ENCODE measurements at places on chromosomes 1 and 21. TPM values are rescaled to one million over a fixed set of nuclear protein-coding genes. Genes with fewer than 3 reads are reported as not detected.

Gene ADAMTS5
- 0.40 TPM for total RNA-seq

DNA sequence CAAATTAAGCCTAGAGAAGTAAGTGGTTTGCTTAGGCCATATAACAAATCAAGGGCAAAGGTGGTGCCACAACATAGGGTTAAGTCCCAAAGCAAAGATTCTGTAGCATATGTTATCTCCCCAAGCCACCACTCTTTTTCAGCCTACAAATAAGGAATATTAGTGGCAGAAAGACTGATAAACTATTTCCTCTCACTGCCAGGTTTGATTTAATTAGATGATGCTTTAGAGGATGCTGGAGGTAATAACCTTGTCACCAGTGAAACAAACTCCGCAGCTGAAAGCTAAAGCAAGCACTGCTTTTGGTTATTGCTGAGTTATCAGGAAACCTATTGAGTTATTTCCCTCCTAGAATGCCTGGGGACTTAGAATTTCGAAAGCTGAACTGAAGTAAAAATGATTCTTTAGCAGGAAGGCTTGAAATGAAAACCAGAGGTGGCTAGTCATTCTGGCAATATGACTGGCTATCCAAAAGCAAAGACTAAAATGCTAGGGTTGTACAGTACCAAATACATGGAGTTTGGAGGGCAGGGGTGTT, 145.2 kb downstream of the SYT2 start:
- DNase-seq: no peak

- DNase-seq: no peak
Observed at GRCh38 chr21:38680401-38680800, 125.3 kb upstream of the ETS2 start.

Gene MYCL
- total RNA-seq: 23.0 TPM

DNA sequence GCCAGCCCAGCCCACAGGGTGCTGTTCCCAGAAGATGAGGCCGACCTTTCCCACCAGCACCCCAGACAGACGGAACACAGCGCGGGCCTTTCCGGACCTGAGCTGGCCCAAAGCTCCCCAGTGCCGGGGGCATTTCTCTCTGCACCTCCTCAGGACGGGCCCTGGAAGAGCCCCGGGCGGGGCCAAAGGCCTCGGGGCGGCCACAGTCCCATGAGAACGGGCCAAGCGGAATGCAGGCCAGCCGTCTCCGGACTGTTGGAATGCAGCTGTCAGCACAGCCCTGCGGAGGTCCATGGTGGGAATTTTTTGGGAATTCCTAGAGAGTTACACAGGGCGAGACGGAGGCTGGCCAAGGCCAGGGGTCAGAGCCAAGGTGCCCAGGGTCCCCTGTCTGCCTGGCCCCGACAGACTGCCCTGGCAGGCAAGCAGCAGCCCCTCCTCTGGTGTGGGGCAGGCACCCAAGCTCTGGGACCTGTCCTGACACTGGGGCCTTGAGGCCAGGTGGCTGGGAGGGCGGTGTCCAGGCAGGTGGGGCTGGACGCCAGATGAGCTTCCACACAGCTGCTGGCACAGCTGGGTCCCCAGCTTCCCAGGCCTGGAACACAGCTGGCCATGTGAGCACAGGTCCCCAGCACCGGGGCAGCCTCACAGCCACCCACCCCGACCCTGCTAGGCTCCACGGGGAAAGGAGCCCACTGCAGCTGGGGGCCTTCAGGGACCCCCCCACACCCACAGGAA, 63.0 kb downstream of the MEGF6 start:
- no peak for DNase-seq

Gene WNT3A
- not detected for total RNA-seq

DNA sequence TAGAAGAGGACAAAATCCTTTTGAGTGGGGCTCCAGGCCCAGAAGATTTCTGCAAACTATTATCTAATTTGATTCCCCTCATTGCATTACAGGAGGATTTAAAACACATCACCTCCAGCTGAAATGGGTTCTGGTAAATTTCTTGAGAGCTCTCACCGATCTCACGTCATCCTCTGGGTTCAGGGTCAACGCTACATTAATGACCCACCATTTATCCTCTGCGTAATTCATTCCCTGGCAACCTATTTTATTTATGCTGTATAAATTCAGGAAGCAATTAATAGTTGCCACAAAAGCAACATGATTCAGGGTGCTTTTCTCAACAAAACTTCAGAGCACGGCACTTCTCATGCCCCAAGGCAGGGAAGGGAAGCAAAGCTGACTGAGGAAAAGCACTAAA, 38.9 kb downstream of the LMX1A start:
- DNase-seq: no peak

- no peak for DNase-seq
Observed at GRCh38 chr1:36511804-36512798, 29.4 kb upstream of the CSF3R start.

Data from neural crest cell (in vitro differentiated cells).